Activated CD4-positive, alpha-beta T cell treated with anti-CD3 and anti-CD28 coated beads, Interleukin-2, amount 50 U/mL, for 4 hours (primary cell): ENCODE measurements at places on chromosomes 1 and 21.

GRCh38 chr1:82598337-82598736 is 797.6 kb downstream of the ADGRL2 start:
- no peak for DNase-seq

DNA sequence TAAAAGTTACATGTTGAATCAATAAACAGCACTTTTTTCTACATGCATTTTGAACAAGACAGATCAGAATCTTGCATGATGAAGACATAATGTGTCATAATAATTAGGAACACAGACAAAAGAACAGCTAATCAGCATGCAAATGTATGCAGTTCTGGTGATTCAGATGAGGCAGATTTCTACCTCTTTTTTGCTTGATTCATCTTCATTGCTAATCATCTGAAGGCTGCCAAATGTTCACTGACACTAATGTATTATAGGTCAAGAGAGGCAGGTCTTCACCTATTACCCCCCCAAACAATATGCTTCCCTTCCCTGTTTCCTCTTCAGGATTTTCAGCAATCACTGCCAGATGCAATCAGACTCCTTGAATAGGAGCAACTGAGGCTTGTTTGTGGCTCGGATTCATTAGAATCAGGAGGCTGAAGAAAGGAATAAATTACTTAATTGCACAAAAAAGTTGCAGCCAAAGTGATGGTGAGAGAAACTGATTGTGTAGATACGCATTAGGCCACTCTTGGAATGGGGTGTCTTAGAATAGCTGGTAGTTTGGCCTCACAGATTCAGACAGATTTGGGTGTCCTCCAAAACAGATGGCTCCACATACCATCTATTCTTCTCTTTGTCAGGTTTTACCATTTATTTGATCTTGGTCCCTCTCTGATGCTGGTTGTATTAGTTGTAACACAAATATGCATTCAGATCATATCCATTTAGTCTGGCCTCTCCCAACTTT is 275.4 kb downstream of the RPS6KC1 start:
- no peak for DNase-seq

DNA sequence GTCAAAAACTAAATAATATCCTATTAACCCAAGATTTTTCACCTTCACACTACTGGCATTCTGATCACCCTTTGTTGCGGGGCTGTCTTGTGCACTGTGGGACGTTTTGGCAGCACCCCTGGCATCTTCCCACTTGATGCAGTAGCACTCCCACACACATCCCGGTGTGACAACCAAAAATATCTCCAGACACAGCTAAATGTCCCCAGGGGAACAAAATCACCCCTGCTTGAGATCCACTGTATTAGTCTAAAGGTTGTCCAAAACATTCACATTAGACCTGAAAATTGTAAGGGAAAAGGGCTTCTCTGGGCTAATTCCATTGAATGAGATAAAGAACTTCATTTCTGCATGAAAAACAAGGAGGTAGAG is 37.8 kb downstream of the PLEKHO1 start:
- no peak for DNase-seq

GRCh38 chr1:51788938-51789337 is 89.6 kb downstream of the NRDC start:
- no peak for DNase-seq

DNA sequence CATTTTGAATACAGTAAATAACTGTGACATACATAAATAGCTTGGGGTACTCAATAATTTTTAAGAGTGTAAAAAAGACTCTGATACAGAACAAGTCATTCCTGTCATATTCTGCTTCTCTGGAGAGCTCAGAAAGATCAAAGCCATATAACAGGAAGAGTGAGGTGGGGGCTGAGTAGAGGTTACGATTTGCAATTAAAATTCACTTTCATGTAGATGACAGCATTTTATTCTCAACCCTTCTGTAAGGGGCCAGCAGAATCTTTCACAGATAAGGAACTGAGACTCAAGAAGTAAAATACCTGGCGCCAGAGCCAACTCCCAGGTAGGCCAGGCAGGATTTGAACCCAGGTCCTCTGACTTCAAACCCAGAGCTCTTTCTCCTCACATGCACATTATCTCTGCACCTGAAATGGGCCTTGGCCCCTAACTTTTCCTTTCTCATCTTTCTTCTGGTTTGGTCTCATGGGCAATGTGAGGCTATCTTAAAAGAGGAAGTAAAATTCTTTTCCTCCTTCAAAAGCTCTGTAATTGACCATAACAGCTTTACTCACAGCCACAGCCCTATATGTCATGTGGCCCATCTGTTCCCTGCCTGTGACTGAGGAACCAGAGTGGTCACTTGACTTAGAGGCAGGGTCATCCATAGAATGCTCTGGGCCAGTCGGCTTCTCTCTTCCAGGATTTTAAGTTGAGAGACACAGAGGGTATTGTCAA is 80.9 kb upstream of the SYT6 start:
- no peak for DNase-seq

DNA sequence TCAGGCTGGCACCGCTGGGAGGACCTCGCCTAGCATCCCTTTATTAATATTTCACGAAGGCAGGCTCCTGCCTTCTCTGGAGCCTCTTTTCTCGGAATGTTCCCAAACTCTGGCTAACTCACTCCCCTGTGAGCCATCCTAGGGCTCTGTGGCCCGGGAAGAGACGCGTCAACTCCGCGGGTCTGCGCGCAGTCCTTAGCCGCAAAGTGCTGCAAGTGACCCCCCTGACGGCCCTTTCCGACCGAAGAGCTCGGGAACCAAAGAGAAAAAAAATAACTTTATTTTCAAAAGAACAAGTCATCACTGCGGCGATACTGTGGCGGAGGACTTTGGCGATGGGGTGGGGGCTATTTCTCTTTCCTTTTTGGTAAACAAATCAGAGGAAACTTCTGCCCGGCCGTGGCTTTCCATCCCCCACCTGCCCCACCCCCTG is 14.6 kb downstream of the NR5A2 start:
- DNase-seq, result no peak

DNA sequence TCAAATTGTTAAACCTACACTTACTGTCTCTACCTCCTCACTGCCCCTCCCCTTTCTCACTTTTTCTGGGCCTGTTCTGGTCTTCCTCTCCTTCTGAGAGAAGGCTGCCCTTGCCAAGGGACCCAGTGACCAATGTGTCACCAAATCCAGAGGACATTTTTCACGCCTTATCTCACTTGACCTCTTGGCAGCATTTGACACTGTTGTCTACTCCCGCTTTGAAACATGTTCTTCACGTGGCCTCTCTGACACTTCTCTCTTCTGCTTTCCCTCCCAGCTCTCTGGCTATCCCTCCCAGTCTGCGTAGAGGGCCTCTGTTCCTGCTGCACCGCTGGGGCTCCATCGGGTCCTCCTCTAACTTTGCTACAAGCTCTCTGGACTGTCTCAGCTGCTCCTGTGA is 25.3 kb downstream of the KCNQ4 start:
- no peak for DNase-seq

DNA sequence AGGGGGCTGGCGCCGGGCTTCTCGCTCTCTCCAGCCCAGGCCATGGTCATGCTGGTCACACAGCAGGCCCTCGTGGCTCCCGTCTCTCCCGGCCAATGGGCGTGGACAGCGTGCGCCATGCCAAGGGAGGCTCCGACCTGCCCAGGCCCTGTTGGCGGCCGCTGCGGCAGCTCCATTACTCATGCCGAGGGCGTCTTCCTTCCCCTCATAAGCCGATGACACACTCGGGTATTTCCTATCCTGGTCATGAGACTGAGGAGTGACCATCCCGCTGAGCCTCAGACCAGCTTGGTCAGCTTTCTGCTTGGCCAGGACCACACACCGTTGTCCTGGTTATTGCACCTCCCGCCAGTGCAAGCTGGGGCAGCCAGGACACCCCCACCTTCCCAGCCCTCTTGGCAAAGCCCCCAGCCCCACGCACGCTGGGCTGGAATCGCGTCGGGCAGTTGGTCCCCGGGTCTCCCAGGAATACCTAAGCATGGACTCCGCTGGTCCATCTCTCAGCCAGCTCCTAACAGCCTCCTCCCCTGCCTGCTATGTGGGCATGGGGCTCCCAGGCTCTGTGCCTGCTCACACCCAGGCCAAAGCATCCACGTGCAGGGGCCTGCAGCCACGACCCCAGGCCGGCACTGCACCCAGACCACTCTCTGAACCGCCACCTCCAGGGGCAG is 49.8 kb downstream of the ARHGEF16 start:
- no peak for DNase-seq

DNA sequence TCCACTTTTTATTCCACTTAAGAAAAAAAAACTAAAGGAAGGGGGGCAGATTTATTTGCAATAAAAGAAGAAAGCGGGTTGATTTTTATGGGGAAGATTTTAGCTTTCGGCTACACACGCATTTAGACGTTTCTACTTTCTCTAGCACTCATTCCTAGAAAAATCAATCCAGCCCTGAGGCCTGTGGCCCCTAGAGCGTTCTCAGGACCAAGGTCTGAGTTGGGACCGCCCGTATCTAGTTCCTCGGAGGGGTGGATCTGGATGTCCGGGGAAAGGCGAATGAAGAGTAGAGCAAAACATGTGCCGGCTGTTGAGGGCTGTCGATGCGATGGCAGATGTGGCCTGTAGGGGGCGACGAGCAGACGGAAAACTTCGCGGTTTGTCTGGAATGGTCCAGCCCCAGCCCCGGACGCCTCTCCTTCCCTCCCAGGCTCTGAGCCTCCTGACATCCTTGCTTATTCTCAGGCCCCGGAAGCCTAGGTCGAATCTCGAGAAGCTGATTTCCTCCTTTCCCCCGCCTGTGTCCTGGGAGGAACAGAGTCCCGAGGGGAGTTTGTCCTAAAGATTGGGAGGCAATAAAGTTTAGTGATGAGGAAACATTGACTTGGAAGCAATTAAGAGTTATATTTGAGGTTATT is 5.2 kb downstream of the FOXD3 start:
- no peak for DNase-seq

DNA sequence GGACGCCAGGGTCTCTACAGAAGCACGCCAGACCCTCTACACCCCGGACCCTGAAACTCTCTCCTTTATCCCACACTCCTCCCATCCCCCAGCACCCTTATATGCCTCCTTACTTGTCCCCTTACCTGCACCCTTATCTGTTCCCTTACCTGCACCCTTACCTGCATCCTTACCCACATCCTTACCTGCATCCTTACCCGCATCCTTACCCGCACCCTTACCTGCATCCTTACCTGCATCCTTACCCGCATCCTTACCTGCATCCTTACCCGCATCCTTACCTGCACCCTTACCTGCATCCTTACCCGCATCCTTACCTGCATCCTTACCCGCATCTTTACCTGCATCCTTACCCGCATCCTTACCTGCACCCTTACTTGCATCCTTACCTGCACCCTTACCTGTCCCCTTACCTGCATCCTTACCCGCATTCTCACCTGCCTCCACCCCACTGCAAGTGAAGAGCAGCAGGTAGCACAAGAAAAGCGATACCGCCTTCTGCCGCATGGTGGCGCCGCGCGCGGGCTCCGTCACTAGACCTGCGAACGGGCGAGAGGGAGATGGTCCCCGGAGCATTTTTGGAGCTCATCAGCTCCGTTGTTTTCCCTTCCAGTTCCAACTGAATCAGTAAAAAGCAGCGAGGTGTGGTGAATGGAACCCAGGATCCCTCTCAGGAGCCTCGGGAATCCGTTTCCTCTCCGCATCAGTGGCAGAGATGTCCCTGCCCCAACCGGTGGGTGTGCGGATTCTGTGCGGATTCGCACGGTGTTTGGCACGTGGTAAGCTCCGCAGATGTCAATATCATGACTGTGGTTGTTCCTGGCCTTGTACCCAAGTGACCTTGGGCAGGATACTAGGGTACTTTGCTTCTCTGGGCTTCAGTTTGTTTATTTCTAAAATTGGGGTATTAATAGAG is 2.9 kb downstream of the IFI6 start:
- peak; percentile 91 for DNase-seq

GRCh38 chr1:21292503-21292983 is 2.3 kb upstream of the ECE1 start:
- DNase-seq, result no peak

DNA sequence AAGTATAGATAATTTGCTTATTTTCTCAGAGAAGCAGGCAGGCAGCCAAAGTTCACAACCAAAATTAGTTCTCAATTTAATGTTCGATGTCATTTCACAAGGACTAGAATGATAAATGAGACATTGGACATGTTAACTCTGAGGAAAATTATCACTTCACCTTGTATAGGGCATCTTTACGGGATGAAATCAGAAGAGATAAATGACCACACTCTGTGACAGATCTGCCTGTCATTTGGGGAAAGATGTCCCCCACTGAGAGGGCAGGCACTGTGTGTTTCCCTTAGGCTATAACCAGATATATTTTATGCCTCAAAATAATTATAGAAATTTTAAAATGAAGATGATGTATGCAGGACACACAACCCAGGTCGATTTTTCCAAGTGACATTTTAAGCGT is 642.9 kb downstream of the BRINP3 start:
- no peak for DNase-seq

- no peak for DNase-seq
Observed at GRCh38 chr1:228884196-228884595, 148.9 kb downstream of the RHOU start.

DNA sequence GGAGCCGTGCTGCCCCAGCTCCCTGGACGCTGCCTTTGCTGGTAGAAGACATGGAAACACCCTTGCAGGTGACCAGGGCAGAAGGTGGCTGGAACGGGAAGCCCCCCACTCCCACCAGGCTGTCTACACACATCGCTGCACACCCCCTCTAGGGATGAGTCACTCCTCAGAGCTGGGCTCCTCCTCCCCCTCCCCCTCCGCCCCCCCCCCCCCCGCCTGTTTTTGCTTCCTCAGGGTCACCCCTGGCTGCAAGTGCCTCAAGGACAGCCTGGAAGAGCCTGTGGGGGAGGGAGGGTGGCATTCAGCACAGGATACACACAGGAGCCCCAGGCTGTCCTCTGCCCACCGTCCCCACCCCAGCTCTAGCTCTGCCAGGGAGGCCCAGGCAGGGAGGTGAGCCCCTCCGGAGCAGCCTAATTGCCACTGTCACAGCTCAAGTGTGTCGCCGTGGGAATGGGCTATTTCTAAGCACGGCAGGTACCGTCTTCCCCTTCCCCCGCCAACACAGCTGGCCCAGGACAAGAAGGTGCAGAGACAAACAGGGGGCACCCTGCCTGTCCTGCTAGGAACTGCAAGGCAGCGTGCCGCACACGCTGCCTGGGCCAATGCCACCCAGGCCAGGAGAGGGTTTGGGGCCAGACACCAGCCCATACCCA is 2.5 kb downstream of the FNDC10 start:
- no peak for DNase-seq

- peak; percentile 65 for DNase-seq
Observed at GRCh38 chr1:182391362-182392049, at the start of gene GLUL. GLUL (minus strand) TSS chr1:182391790; CDS start chr1:182388737, 3,053 bp downstream.

DNA sequence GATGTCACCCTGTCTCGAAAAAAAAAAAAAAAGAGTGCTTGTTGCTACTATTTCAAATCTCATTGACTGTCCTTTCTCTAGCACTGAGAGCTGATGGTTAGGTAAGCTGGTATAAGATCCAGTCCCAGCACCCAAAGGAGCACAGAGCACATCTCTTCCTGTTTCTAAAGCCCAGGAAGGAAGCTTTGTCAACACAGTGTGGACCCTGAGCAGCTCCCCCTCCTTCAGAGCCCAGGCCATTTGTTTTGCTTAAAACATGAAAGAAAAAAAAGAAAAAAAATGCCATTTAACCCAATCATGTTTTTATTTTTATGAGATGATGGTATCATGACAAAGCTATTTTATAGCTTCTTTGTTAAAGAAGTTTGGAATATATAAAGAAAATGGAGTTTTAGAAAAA is 184.1 kb upstream of the DUSP10 start:
- DNase-seq, result no peak

GRCh38 chr1:175537571-175537970 is 205.8 kb downstream of the TNR start:
- DNase-seq, result no peak
